ENCODE measurements at places on chromosomes 5 and 9.

- H3K36me3 ChIP-seq, result peaks cover 28% of the 10 kb centered on the region
- no peaks in the 10 kb centered on the region for H3K27me3 ChIP-seq
- peaks cover 52% of the 10 kb centered on the region for H3K4me1 ChIP-seq
- no peak overlapping the region for H3K4me3 ChIP-seq
- DNase-seq, result no peak
Observed at GRCh38 chr9:124297551-124297901, 39.8 kb downstream of the NEK6 start.

DNA sequence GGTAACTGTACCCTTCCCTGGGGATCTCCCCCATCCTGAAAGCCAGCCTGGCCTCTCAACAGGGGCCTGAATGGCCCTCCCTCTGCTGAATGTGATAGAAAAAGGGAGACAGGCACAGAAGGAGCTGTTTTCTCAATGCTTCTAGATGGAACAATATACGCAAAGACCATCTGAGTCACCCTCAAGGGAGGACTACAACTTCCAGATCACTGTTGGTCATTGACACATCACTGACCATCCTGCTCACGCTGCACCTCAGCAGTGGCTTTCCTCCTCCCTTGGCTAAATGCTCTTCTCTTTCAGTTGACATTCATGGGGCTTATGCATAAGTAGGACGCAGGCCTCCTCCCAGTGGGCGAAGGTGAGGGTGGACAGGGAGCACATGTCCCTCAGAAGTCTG is 112.2 kb upstream of the SHB start:
- no peak for DNase-seq
- no peak overlapping the region for H3K4me3 ChIP-seq
- no peak overlapping the region for H3K27ac ChIP-seq
- no peaks in the 10 kb centered on the region for H3K36me3 ChIP-seq
- peaks cover 18% of the 10 kb centered on the region for H3K4me1 ChIP-seq

- H3K4me1 ChIP-seq, result peaks cover 41% of the 10 kb centered on the region
- H3K27ac ChIP-seq, result no peak overlapping the region
- H3K27me3 ChIP-seq, result no peaks in the 10 kb centered on the region
Observed at GRCh38 chr5:72436796-72437471, 70.3 kb downstream of the ZNF366 start.

DNA sequence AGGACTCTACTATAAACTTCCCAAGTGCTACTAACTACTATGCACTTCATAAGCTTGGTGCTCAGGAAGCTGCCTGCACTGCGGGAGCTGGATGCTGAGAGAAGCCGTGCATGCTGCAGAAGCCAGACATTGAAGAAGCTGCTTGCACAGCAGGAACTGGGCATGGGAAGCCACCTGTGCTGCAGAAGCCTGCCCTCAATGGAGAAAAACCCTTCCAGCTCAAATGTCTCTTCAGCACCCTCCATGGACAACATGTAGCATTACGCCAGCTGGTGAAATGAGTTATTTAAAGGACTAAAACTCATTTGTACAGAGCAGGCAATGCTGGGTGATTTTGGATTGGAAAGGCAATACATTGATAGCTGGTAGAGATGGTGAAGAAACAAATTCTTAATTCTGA is 247.2 kb downstream of the KIF4B start:
- H3K27ac ChIP-seq, result no peak overlapping the region
- H3K27me3 ChIP-seq, result no peaks in the 10 kb centered on the region
- no peaks in the 10 kb centered on the region for H3K4me1 ChIP-seq
- DNase-seq, result no peak
- H3K4me3 ChIP-seq, result no peak overlapping the region

DNA sequence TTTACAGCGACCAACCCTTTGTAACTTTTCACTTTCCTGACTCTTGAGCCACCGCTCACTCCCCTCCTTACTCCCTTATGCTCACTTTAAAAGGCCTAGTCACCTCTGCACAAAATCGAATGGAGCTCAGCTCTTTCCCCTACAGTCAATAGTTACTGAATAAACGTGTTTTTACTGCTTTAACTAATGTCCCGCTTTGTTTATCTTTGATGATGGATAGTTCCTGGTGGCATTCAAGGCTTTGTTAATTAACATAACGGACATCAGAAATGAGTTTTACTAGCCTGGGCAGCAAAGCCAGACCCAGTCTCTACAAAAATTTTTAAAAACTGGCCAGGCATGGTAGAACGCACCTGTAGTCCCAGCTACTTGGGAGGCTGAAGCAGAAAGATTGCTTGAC is 5.0 kb downstream of the SERINC5 start:
- no peak overlapping the region for H3K27ac ChIP-seq
- no peak overlapping the region for H3K4me3 ChIP-seq
- peaks cover 26% of the 10 kb centered on the region for H3K4me1 ChIP-seq
- H3K36me3 ChIP-seq, result no peaks in the 10 kb centered on the region

GRCh38 chr5:142235870-142236672 is 88.8 kb downstream of the SPRY4 start:
- H3K4me3 ChIP-seq, result no peak overlapping the region
- no peak overlapping the region for H3K27ac ChIP-seq
- no peaks in the 10 kb centered on the region for H3K4me1 ChIP-seq
- no peaks in the 10 kb centered on the region for H3K36me3 ChIP-seq

DNA sequence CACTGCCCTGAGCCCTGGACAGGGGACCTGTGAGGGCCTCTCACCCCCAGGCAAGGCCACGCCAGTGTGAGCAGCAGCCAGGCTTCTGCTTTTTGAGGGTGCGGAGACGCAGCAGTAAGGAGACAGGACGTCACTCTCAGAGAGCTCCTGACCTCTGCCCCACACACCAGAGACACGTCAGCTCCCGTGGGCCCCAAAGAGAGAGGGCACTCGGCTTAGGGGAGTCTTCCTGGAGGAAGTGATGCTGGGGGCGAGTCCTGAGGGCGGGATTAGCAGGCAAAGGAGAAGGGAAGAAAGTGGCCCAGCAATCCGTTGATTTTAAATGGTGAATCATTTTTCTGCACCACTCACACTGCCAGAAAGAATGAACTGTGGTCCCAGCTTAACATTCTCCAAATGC is 24.0 kb upstream of the SLC9A3 start:
- no peaks in the 10 kb centered on the region for H3K27me3 ChIP-seq
- no peak overlapping the region for H3K4me3 ChIP-seq
- H3K27ac ChIP-seq, result no peak overlapping the region
- no peaks in the 10 kb centered on the region for H3K36me3 ChIP-seq
- DNase-seq, result no peak

GRCh38 chr5:36045895-36046294 is 20.8 kb downstream of the UGT3A2 start:
- H3K36me3 ChIP-seq, result no peaks in the 10 kb centered on the region
- no peaks in the 10 kb centered on the region for H3K4me1 ChIP-seq
- no peak overlapping the region for H3K4me3 ChIP-seq

DNA sequence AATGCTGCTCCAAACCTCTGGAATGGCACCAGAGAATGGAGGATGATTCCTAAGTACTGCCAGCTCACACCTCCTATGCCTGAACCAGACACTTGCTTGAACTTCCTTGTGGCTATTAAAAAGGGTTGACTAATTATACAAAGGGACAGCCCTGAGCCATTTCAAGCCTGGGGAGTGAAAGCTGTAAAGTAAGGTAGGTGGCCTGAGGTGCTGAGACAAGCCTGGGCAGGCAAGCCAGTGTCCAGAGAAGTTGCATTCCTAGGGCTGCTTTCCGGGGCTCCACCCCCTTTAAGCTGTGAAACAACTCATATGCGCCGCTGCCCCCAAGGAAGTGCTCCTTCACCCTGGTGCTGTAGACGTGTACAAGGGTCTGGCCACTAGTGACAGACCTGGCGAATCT is 79.9 kb upstream of the SLC1A3 start:
- no peak for DNase-seq
- H3K4me1 ChIP-seq, result no peaks in the 10 kb centered on the region
- no peaks in the 10 kb centered on the region for H3K27me3 ChIP-seq
- no peak overlapping the region for H3K4me3 ChIP-seq
- no peak overlapping the region for H3K27ac ChIP-seq
- no peaks in the 10 kb centered on the region for H3K36me3 ChIP-seq

GRCh38 chr5:135951257-135951656 is 3.5 kb downstream of the LECT2 start:
- no peaks in the 10 kb centered on the region for H3K27me3 ChIP-seq
- H3K36me3 ChIP-seq, result no peaks in the 10 kb centered on the region
- DNase-seq, result no peak
- no peak overlapping the region for H3K27ac ChIP-seq
- H3K4me3 ChIP-seq, result no peak overlapping the region
- no peaks in the 10 kb centered on the region for H3K4me1 ChIP-seq

- no peak overlapping the region for H3K27ac ChIP-seq
- H3K36me3 ChIP-seq, result no peaks in the 10 kb centered on the region
- no peak overlapping the region for H3K4me3 ChIP-seq
- H3K4me1 ChIP-seq, result no peaks in the 10 kb centered on the region
Observed at GRCh38 chr5:108763222-108763916, 15.7 kb downstream of the FER start.

GRCh38 chr5:126422994-126423788 is at the start of gene GRAMD2B:
TSS of gene GRAMD2B (plus strand) at chr5:126423409. CDS start at chr5:126423607, 198 bp downstream.
- H3K27ac ChIP-seq, result peak within 1 kb of the TSS; percentile 78
- no peaks in the 10 kb centered on the region for H3K4me1 ChIP-seq
- H3K36me3 ChIP-seq, result no peaks in the 10 kb centered on the region
- no peaks in the 10 kb centered on the region for H3K27me3 ChIP-seq
- peak; percentile 54 for DNase-seq

DNA sequence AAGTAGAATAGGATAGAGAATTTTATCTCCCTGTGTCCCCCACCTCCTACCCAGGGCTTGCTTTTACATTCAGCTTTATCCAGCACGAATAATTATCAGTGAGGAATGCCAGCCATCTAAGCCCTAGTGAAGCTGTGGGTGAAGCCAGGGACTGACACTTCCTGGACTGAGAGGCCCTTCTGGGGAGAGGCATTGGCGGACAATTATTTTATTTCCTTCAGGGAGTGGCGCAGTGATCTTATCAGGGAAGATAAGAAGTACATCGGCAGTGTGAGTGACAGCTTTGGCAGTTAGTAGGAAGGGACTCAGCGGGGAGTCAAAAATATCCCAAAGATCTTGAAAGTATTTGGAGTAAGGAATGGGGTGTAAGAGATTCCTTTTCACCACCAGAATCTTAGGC is 34.9 kb upstream of the RPS23 start:
- DNase-seq, result no peak
- no peaks in the 10 kb centered on the region for H3K36me3 ChIP-seq
- H3K4me1 ChIP-seq, result no peaks in the 10 kb centered on the region
- no peaks in the 10 kb centered on the region for H3K27me3 ChIP-seq
- H3K4me3 ChIP-seq, result no peak overlapping the region

GRCh38 chr5:10601246-10602030 is 37.6 kb downstream of the ANKRD33B start:
- H3K27me3 ChIP-seq, result no peaks in the 10 kb centered on the region
- H3K4me1 ChIP-seq, result peaks cover 72% of the 10 kb centered on the region
- H3K36me3 ChIP-seq, result peaks cover 7% of the 10 kb centered on the region
- no peak for DNase-seq

DNA sequence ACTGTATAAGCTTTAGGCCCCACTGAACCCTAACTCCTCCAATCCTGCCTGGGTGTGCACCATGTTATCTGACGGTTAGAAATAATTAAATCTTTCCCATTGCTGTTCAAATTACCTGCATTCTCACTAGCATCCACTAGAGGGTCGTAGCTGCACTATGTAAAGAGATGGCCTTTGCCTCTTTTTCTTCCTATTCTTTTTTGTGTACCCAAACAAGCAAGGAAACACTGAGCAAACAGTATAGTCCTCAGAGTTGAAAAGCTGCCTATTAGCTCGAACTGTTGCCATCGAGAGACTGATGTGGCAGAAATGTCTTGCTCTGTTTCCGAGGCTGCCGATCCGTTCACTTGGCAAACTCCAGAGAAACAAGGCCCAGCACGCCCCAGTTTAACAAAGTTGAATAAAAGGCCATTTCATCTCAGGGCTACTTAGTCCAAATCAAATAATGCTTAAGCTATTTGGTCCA is 163.8 kb upstream of the TRPM3 start:
- no peak overlapping the region for H3K4me3 ChIP-seq
- H3K27me3 ChIP-seq, result no peaks in the 10 kb centered on the region
- no peaks in the 10 kb centered on the region for H3K36me3 ChIP-seq
- H3K4me1 ChIP-seq, result no peaks in the 10 kb centered on the region
- no peak for DNase-seq

DNA sequence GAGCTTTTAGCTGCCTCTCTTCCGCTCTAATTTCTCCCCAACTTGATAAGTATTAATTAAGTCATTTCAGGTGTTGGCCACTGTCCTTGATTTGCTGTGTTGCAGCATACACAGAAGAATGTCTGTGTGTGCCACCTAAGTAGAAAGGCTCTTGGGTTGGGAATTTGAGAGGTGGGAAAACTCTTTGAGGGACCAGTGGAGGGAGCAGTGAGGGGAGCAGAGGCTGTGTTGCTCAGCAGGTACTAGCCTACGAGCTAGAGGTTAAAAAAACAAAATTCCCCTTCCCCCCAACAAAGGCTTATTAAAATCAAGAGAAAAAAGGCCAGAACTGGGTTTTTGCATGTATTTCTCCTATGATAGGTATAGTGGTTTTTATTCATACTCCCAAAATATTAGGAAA is 20.9 kb downstream of the RPS23 start:
- no peak overlapping the region for H3K4me3 ChIP-seq
- no peaks in the 10 kb centered on the region for H3K4me1 ChIP-seq
- no peak for DNase-seq
- no peak overlapping the region for H3K27ac ChIP-seq
- no peaks in the 10 kb centered on the region for H3K27me3 ChIP-seq
- no peaks in the 10 kb centered on the region for H3K36me3 ChIP-seq

DNA sequence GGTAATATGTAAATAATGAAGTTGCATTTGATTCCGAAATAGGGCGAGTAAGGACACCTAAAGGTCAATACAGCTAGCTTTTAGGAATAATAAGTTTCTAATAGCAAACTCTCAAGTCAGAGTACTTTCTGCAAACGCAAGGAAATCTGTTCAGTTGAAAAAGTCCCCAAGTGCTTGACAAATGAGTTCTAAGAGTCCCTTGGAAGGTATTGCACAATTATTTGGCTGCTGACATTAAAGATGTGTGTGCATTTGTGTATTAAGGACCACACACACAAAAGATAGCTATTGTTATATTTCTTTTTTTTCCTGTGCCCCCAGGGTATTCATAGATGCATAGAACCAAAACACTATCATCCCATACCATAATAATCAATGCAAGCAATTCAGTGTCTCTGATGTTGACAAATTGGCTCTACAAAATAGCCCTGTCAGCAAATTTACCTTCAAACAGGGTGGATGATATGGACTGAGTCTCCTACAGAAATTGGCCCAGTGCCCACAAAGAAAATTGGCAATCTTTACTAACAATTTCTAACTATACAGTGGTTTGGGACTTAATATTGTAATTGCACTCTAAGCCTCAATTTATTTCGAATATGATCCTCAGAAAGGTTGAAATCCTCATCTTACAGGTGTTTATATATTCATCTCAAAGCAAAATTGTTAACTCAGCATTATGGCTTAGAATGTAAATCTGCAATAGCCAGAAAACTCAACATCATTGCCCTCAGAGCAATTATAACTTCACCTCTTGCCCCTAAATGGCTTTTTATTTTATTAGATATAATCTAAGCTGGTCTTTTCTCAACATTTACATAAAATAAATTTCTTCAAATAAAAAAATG is 827.2 kb downstream of the MAT2B start:
- H3K4me1 ChIP-seq, result no peaks in the 10 kb centered on the region
- H3K27ac ChIP-seq, result no peak overlapping the region
- no peak for DNase-seq
- no peaks in the 10 kb centered on the region for H3K27me3 ChIP-seq
- H3K4me3 ChIP-seq, result no peak overlapping the region
- H3K36me3 ChIP-seq, result no peaks in the 10 kb centered on the region

GRCh38 chr5:119682372-119682771 is 53.0 kb downstream of the FAM170A start:
- no peak overlapping the region for H3K4me3 ChIP-seq
- DNase-seq, result no peak
- no peaks in the 10 kb centered on the region for H3K27me3 ChIP-seq
- no peaks in the 10 kb centered on the region for H3K4me1 ChIP-seq
